Liver (tissue), 10 donors: ENCODE measurements at places on chromosomes 1 and 21.
A peak's percentile ranks its signal among the peaks of the same experiment; 100 is the strongest.

- DNase-seq: peak; percentile 91
Measured at GRCh38 chr1:248838357-248839167, 538 bp downstream of the ZNF672 start.

- DNase-seq: no peak
Measured at GRCh38 chr1:204528241-204528640, 12.0 kb downstream of the MDM4 start.

GRCh38 chr1:178621822-178622221 lies 103.2 kb upstream of the RALGPS2 start:
- DNase-seq: no peak

- DNase-seq: no peak
Measured at GRCh38 chr1:198072177-198072576, 84.6 kb upstream of the NEK7 start.

DNA sequence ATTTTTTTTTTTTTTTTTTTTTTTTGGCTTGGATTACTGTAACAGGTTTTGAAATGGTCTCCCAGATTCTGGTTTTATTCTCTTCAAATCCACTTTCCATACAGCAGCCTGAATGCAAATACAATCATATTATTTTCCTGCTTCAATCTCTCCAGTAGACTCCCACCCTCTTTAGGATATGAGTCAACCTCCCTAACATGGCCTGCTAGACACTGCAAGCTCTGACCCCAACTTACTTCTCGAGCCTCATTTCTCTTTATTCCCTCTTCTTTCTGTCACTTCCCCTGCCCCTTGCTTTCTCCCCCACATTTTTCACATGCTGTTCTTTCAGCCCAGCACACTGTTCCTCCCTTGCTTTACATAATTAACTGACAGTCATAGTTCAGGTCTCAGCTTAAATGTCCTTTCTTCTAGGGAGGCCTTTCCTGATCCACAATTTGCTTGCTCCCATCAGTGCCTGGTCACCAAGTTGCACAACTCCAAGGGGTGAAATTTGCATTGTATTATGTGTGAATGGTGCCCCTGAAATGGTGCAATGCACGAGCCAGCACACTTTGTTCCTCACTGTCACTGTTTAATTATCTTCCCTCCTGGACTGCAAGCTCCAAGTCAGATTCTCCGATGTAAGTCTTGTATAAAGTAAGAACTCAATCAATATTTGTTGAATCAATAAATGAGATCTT lies 22.1 kb upstream of the IL19 start:
- no peak for DNase-seq

GRCh38 chr1:234613128-234613875 lies 3.3 kb upstream of the IRF2BP2 start:
- no peak for DNase-seq

GRCh38 chr1:113536182-113536780 lies 146.0 kb downstream of the MAGI3 start:
- DNase-seq: no peak

DNA sequence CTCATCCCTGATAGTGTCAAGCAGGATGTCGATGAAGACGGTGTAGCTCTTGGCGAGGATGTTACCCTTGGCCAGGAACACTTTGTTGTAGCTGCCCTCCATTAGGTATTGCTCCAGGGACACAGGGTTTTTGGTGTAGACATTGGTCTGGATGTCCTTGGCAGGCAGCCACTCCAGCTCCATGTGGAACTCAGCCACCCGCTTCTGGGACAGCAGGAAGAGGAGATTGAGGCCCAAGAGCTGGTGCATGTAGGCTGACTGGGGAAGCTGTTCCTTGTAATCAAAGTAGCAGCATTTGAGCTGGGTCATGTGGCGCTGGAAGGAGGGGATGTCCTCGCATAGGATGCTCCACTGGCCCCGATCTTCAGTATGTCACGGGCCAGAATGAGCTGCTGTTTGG lies 9.5 kb downstream of the IL6R start:
- no peak for DNase-seq

- peak; percentile 80 for DNase-seq
Measured at GRCh38 chr1:17011439-17012307, at the start of gene ATP13A2. Gene ATP13A2, minus strand, starts transcription at chr1:17011928. Its CDS starts 190 bp downstream, at chr1:17011738.

GRCh38 chr1:220184506-220184905 lies 87.7 kb downstream of the RAB3GAP2 start:
- no peak for DNase-seq

DNA sequence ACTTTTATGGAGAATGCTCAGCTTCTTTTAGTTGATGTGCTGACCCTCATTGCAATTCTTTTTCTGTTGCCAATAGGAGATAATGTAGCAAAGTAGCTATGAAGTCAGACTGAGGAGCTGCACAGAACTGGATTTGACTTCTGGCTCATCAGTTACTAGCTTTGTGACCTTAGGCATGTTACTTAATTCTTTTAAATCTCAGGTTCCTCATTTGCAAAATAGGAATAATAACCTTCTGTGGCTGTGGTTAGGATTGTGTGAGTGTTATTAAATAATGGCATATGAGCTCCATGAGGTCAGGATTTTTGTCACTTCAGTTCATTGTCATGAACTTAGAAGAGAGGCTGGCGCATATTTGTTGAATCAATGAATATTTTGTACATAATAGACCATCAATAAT lies 237.6 kb upstream of the SGIP1 start:
- DNase-seq: no peak

DNA sequence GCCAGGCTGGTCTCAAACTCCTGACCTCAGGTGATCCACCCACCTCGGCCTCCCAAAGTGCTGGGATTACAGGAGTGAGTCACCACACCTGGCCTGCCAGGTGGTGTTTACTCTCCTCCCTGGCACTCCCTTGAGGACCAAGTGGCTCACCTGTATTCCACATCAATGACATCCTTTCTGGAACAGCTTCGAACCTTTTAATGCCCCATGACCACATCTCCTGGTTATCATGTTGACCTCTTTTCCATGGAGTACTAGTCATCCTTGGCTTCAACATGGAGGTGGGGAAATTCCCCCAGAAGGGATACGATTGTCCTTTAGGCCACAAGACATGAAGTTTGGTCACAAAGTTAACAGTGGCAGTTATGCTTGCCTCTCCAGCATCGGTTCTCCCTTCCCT lies 66.9 kb downstream of the CDC7 start:
- no peak for DNase-seq

- DNase-seq: no peak
Measured at GRCh38 chr1:153734396-153735089, 6.7 kb downstream of the INTS3 start.

DNA sequence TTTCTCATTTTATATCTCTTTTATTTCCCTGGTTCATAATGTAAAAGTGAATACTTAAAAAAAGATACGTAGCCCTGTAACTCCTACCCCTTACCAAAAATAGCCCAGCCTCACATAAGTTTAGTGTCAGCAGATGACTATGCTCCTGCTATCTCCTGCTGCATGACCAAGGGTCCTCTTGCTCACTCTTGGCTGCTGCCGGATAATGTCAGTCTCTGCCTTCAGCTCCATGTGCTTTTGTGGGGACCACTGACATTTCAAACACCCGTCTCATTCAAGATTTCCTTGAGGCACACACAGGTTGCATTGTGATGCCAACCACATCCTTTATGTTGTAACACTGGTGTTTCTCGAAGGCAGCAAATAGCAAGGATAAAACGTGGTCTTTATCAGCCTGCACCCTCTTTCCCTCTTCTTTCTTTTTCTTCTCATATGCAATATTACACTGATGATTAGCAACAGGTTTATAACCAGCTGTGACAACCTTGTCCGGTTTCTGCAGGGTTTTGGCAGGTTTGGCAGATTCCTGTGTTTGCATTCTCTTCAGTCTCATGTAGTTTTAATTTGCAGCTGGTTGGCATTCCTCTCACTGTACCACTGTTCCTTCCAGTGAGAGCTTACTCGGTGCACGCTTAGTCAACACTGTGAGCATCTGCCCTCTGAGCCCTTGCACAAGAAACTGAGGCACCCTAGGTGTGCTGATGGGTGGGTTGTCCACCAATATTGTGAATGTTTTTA lies 62.2 kb downstream of the ZNF684 start:
- no peak for DNase-seq

- DNase-seq: no peak
Measured at GRCh38 chr1:67821263-67821662, 12.0 kb downstream of the GNG12 start.

GRCh38 chr1:54337928-54338327 lies 68.3 kb downstream of the SSBP3 start:
- no peak for DNase-seq

DNA sequence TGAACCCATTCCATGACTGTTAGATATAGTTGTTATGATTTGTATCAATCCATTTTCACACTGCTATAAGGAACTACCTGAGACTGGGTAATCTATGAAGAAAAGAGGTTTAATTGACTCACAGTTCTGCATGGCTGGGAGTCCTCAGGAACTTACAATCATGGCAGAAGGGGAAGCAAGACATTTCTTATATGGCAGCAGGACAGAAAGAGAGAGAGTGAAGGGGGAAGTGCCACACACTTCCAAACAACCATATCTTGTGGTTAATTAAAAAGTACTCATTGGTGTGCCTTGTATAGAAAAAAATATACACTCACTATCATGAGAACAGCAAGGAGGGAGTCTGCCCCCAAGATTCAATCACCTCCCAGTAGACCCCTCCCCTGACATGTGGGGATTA lies 137.6 kb upstream of the NBPF11 start:
- DNase-seq: no peak

DNA sequence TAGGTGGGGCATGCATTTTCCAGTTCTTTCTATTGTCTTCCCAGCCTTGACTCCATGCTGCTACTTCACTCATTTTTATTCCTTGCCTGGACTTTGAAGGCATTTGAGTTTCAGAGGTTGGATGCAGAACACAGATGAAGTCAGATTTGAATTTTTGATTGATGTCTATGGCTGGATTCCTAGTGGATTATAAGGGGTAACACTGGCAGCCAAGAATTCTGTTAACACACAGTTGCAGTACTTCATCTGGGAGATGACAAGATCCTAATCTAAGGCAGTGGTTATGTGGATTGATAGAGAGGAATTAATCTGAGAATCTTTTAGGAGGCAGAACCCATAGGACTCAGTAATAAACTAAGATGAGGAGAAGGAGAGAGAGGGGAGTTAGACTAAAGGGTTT lies 439.0 kb upstream of the USP24 start:
- DNase-seq: no peak

GRCh38 chr1:53511323-53511932 lies 52.2 kb downstream of the DMRTB1 start:
- DNase-seq: no peak

GRCh38 chr1:115179397-115180079 lies 90.2 kb upstream of the TSPAN2 start:
- peak; percentile 70 for DNase-seq

- DNase-seq: no peak
Measured at GRCh38 chr1:29864431-29865022, 628.2 kb downstream of the PTPRU start.

DNA sequence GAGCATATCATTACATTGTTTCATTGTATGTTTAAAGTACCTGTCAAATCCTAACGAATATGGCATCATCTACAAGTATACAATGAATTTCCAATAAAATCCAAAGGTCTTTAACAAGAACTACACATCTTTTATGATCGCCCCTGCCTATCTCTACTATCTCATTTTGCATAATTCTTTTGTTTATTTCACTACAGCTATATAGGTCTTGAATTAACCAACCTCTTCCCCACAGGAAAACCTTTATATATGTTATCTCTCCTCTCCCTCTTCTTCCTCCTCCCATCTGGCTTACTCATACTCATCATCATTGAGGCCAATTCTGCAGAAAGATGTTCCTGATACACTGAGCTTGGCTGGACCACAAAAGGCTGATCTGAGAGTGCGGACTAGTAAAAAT lies 175.5 kb downstream of the DENND1B start:
- no peak for DNase-seq

DNA sequence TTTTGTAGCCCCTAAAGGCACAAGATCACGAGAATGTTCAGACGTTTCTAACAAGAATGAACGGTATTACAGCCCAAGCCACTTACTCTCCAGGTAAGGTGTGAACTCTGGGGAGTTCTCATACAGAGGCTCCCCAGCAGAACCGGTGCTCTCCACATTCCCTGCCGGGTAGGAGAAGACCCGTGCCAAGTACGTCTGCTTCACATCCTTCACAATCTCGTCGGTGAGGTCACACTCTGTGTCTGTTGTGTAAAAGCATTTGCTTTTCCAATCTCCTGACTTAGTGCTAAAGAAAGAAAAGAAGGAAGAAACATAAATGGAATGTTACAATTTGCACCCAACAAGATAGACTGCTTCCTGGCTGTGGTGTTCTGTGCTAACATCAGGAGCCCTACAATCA lies 5.7 kb downstream of the F3 start:
- DNase-seq: no peak

DNA sequence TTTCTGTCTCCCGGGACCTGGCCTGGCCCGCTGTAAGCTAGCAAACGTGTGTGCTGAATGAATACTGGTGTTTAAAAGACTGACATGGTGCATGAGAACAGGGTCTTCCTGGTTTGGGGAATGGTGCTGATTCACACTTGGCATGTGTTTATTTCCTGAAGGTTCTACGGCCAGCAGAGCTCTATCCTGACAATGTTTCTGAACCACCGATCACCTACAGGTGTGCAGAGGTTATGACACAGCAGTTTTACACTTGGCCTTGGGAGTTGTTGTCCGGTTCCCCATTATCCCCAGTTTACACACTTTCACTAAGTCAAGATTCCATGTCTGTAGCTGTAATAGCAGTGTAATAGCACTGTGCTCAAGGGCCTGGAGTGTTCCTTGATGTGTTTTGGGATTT lies 127.3 kb downstream of the ROR1 start:
- DNase-seq: no peak

DNA sequence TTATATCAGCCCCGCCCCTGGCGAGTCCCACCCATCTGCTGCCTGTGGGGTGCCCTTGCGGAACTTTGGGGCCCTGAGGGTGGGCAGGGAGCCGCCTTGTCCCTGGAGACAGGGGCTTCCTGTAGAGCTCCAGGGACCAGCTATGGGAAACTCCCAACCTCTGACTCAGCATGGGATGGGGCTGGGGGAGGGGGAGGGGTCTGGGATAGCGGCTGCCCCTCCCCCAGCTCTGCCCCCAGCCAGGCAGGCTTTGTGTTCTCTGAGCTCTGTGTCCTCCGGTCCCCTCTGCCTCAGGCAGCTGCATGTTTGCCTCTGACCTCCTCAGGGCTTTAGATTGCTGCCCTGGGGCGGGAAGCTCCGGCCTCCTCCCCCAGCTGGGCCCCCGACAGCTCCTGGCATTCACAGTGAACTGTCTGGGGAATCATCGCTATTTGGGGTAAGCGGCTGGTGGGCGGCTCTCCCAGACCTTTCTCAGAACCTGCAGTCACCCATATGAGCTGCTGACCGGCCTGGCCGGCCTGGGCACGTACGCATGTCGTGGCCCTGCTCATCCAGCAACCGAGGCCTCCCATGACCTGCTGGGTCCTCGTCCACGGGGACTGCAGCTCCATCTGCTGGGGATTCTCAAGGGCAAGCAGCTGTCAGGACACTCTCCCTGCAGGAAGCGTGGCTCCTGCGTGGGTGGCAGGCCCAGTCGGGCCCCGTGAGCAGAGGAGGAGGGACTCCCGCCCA lies 17.1 kb downstream of the ARHGEF16 start:
- no peak for DNase-seq

- DNase-seq: no peak
Measured at GRCh38 chr1:167332503-167332902, 111.8 kb downstream of the POU2F1 start.

GRCh38 chr1:24052220-24052619 lies 59.7 kb downstream of the MYOM3 start:
- no peak for DNase-seq

GRCh38 chr1:197152662-197153061 lies 6.2 kb upstream of the ASPM start:
- DNase-seq: no peak

GRCh38 chr1:81519987-81520386 lies 280.7 kb upstream of the ADGRL2 start:
- no peak for DNase-seq

GRCh38 chr1:10540277-10541005 lies 65.7 kb downstream of the PEX14 start:
- DNase-seq: no peak
